Activated CD8-positive, alpha-beta T cell treated with anti-CD3 and anti-CD28 coated beads for 36 hours (primary cell): ENCODE measurements at places on chromosomes 3 and 15.

DNA sequence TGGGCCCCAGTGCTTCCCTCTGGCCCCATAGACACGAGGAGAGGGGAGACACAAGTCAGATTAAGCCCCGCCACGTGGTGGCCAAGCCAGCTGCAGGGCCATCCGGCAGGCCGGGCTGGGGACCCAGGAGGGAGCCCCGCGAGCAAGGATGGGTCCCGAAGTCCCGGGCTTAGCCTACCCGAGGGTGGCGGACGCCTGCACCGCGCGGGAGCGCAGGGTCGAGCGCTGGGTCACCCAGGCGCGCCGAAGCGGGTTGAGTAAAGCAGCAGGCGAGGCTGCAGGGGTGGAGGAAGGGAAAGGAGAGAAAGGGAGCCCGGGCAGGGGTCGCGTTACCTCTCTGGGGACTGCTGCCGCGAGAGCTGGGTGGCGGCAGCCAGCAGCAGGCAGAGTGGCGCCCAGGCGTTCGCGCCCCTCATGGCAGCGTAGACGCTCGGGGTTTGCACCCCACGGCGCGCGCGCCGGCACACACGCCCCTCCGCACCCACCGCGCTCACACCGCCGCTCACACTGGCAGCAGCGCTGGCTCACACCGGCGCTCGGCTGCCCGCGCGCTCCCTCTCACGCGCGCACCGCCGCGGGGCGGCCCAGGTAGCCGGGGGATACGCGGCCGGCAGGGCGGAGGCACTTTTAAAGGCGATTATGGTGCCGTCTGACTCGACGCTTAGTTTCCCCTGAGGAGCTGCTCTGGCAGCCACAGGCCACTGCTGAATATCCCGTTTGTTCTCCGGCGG is at the start of gene PCOLCE2:
TSS of gene PCOLCE2 (minus strand) at position 603 of the 731 bp plus-strand sequence. CDS start at position 416, 187 bp downstream.
- peak within 1 kb of the TSS; percentile 63 for H3K4me3 ChIP-seq
- DNase-seq = peak; percentile 32
- peaks cover 50% of the 10 kb centered on the region for H3K27me3 ChIP-seq
- H3K27ac ChIP-seq = no peak within 1 kb of the TSS
- H3K36me3 ChIP-seq = no peaks in the 10 kb centered on the region

GRCh38 chr3:130865489-130865888 is 28.4 kb upstream of the ATP2C1 start:
- no peak overlapping the region for H3K4me3 ChIP-seq
- H3K27ac ChIP-seq = no peak overlapping the region
- H3K27me3 ChIP-seq = peaks cover 3% of the 10 kb centered on the region
- no peaks in the 10 kb centered on the region for H3K4me1 ChIP-seq
- H3K36me3 ChIP-seq = no peaks in the 10 kb centered on the region

GRCh38 chr3:190645932-190646460 is 132.1 kb downstream of the IL1RAP start:
- H3K27me3 ChIP-seq = no peaks in the 10 kb centered on the region
- H3K4me3 ChIP-seq = no peak overlapping the region
- H3K4me1 ChIP-seq = no peaks in the 10 kb centered on the region
- H3K27ac ChIP-seq = no peak overlapping the region
- H3K36me3 ChIP-seq = peaks cover 23% of the 10 kb centered on the region
- DNase-seq = no peak

GRCh38 chr15:70625011-70625410 is 138.3 kb downstream of the UACA start:
- H3K36me3 ChIP-seq = no peaks in the 10 kb centered on the region
- no peak for DNase-seq
- no peak overlapping the region for H3K4me3 ChIP-seq
- peaks cover 11% of the 10 kb centered on the region for H3K27me3 ChIP-seq
- H3K4me1 ChIP-seq = no peaks in the 10 kb centered on the region

DNA sequence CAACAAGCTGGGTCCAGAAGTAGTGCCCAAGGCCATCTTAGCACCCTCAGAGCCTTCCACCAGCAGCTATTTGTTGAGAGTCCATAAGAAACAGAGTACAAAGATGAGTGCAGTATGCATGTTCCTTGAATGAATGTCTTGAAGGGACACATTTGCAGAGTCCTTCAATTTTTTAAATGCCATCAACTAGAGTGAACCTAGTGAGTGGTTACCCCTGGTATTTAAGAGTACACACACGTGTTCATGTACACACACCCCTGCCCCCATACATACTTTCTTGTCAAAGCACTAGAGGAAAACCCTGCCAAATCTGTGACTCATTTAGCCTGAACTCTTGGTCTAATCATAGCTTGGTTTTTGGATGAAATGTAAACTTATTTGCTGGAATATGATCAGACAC is 84.5 kb upstream of the GALNT15 start:
- no peak overlapping the region for H3K27ac ChIP-seq
- H3K4me3 ChIP-seq = no peak overlapping the region
- H3K27me3 ChIP-seq = peaks cover 3% of the 10 kb centered on the region
- H3K36me3 ChIP-seq = no peaks in the 10 kb centered on the region

DNA sequence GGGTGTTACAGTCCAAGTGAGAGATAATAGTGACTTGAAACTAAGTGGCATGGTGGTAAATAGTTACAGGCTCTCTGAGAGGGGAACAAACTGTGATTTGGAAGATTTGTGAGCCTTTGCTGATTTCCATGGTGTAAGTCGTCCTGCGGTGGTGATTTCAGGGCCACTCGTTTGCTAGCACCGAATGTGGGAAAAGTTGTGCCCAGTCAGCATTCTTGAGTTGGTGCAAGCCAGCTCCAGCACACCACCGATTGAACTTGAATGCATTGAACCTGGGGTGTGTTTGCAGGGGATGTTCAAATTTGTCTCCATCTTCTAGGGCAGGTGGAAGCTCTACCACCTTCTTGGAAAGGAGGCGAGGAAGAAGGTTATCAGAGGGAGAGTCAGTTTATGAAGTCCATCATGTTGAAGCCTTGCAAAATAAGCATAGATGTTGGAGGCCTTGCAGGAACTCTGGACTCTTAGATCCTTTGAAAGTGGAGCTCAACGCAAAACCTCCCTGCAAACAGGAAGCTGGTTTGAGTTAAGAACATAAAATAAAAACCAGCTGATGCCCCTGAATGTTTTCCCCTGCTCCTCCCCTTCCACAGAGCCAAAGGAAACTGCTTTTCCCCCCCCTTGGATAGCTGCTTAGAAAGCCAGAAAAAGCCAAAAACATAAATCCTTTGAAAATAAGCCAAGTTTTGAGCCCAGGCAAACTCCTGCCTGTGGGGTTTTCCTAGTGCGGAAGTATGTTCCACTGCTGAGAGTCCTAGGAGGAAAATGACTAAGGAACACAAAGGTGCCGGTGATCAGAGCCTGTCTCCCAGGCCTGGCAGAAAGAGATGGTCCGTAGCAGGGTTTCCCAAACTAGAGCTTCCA is 21.9 kb downstream of the MAPKBP1 start:
- H3K36me3 ChIP-seq = peaks cover 7% of the 10 kb centered on the region
- DNase-seq = no peak
- H3K4me1 ChIP-seq = peaks cover 38% of the 10 kb centered on the region

GRCh38 chr3:30733209-30733608 is 126.8 kb downstream of the TGFBR2 start:
- DNase-seq = no peak
- H3K27ac ChIP-seq = no peak overlapping the region
- H3K27me3 ChIP-seq = no peaks in the 10 kb centered on the region
- no peak overlapping the region for H3K4me3 ChIP-seq

DNA sequence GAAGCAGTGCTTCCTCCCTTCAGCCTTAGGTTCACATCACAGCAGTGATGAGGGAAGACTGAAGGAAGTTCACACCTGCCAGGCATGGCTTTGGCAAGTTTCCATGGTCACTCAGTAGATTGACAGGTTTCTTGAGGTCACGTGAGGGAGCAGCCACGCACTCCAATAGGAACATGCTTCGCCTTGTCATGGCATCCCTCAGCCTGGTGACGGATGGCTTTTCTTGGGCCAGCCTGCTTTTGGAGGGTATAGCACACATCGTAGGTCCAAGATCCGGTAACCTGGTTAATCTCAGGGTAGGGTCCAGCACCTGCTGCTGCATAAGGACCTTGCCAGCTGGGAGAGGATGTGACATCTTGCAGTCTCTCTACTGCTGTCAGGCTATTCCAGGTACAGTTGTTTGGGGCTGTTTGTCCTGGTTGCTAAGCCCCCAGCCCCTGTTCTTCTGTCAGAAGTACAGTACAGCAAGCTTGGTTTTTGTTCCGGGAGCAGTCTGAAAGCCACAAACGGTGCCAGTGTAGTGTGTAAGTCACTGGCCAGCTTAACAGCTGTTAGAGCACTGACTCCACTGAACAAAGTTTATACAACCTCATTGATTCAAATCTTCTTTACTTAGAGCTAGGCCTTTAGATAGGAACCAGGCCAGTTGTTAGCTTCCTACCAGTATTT is 42.3 kb downstream of the PSMD6 start:
- no peaks in the 10 kb centered on the region for H3K27me3 ChIP-seq
- H3K4me3 ChIP-seq = no peak overlapping the region
- peak overlapping the region; percentile 92 for H3K27ac ChIP-seq

GRCh38 chr3:47747558-47747957 is 34.1 kb downstream of the SMARCC1 start:
- no peak for DNase-seq
- H3K27me3 ChIP-seq = no peaks in the 10 kb centered on the region
- peaks cover 21% of the 10 kb centered on the region for H3K36me3 ChIP-seq
- no peak overlapping the region for H3K4me3 ChIP-seq
- H3K27ac ChIP-seq = no peak overlapping the region
- H3K4me1 ChIP-seq = peaks cover 10% of the 10 kb centered on the region

DNA sequence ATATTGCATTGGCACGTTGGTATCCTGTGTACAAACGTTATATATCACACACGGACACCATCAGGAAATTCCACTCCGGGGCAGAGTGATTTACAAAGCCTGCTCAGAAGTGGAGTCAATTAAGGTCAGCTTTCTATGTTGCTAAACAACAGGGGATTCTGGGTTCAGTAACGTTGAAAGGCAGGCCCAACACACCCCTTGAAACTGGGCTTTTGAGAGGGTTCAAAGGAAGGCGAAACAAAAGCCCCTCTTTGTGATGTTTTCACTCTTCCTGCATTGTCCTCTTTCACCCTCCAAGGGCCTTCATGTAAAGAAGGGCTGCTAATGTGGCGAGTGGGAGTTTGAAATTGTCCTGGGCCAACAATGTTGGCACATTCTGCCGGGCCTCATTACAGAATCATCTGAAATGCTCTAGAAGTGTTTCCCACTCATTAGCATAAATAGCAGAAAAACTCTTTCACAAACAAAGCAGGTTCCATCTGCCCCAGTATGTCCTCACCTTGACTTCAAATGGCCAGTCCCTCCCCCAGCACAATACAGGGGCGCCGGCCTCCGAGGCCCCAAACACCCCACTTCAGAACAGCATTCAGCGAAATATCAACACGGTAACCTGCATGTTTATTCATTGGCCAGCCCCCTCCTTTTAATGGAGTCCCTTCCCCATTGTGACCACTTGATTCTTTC is 76.4 kb downstream of the HES1 start:
- DNase-seq = no peak
- H3K36me3 ChIP-seq = no peaks in the 10 kb centered on the region
- peaks cover 2% of the 10 kb centered on the region for H3K27me3 ChIP-seq

DNA sequence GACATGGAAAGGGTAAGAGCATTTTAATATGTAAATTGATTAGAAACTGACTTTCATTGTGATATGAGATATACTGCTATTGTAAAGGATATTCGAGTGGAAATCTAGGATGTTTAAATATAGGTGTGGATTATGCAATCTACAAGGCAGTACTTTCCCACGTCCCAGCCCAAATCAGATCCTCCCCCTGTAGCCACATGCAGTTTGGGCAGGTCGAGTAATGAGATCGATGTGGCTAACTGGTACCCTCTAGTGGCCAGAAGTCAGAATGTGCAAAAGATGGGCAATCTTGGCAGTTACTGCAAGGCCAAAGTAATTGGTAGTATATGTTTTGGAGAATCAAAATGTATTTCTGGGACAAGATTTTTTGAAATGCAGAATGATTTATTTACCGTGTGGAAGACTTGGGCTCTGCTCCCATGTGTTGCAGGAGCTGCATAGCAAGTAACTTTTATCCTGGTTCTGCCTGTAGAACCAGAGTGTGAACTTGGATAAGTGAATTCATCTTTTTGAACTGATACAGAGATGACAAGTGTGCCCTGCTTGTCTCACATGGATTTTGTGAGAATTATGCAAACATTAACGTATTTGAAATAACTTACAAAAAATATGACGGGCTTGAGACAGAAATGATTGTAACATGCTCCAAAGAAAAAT is 94.5 kb upstream of the ADAMTSL3 start:
- H3K36me3 ChIP-seq = no peaks in the 10 kb centered on the region
- DNase-seq = peak; percentile 65
- H3K27ac ChIP-seq = no peak overlapping the region
- no peaks in the 10 kb centered on the region for H3K4me1 ChIP-seq
- peaks cover 7% of the 10 kb centered on the region for H3K27me3 ChIP-seq

DNA sequence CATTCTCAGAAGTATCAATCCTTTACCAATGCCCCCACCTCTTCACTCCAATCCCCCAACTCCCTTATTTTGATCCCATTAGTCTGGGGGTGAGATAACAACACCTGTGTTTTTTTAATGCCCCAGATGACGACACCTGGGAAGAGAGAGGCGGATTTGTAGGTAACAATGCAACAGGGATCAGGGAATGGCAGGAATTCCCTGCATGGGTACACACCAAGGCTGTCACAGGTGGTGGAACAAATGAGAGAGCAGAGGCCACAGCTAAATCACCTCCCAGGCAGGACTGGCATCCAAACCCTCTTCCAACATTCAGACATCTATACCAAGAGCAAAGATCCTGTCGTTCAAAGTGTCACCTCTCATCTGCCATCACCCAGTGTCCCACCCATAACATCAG is 319.2 kb upstream of the TRIM42 start:
- no peak overlapping the region for H3K4me3 ChIP-seq
- H3K27me3 ChIP-seq = peaks cover 5% of the 10 kb centered on the region
- H3K4me1 ChIP-seq = no peaks in the 10 kb centered on the region
- no peak overlapping the region for H3K27ac ChIP-seq

DNA sequence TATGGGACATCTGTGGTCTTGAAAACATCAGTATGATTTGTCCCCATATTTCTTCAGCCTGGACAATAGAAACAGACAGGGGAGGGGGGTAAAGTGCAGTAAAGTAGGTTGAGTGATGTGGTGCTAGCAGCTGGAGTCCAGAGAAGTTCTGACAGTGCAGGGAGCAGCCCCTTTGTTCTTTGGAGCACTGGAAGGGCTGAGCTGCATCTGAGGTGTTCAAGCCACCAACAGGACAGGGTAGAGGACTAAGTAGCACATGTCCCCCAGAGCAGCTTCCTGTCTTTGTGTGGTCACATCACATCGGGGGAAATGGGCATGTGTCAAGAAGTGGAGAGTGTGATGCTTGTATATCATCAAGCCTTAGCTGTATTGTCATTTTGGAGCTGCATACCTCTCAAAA is 12.1 kb downstream of the MRPS22 start:
- H3K4me1 ChIP-seq = peaks cover 46% of the 10 kb centered on the region
- peak overlapping the region; percentile 82 for H3K27ac ChIP-seq
- DNase-seq = peak; percentile 19
- no peak overlapping the region for H3K4me3 ChIP-seq

GRCh38 chr3:72234391-72234790 is 449.4 kb upstream of the PROK2 start:
- H3K36me3 ChIP-seq = no peaks in the 10 kb centered on the region
- no peaks in the 10 kb centered on the region for H3K27me3 ChIP-seq
- H3K27ac ChIP-seq = no peak overlapping the region
- no peaks in the 10 kb centered on the region for H3K4me1 ChIP-seq

GRCh38 chr15:40345867-40346578 is 4.8 kb upstream of the PHGR1 start:
- H3K4me1 ChIP-seq = no peaks in the 10 kb centered on the region
- H3K4me3 ChIP-seq = no peak overlapping the region
- DNase-seq = no peak
- no peaks in the 10 kb centered on the region for H3K36me3 ChIP-seq
- no peak overlapping the region for H3K27ac ChIP-seq
